ENCODE measurements at places on chromosomes 2 and 18.

DNA sequence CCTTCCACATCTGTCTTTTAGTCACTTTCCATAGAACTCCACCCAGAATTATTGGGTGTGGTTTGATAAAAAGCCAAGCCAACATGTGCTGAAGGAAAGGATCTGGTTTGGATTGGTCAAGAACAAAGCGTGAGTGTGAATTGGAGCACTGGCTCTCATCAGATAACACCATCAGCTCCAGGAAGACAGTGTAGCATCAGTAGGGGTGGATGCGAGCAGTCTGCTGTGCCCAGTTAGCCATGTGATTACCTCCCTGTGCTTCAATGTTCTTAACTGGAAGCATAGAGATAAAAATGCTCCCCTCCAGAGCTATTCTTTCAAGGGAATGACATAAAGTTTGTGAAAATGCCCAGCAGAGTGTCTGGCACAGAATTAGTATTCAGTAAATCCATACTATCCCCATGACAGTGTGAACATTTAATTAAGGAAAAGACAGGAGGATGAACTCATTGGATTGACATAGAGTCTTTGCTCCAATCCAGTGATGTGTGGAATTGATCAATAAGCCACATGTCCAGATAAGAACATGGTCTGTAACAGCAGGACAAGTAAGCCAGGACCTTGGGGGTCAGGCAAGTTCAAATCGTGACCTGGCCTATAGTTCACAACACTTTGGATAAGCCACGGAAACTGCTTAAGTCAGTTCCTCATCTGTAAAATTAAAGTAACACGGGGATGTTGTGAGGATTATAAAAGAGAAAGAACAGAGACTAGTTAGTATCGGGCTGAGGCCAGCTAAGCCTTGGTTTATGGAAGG is 68.0 kb downstream of the FAM124B start:
- DNase-seq, result no peak

GRCh38 chr2:187475499-187476248 is 27.6 kb upstream of the CALCRL start:
- DNase-seq, result no peak

DNA sequence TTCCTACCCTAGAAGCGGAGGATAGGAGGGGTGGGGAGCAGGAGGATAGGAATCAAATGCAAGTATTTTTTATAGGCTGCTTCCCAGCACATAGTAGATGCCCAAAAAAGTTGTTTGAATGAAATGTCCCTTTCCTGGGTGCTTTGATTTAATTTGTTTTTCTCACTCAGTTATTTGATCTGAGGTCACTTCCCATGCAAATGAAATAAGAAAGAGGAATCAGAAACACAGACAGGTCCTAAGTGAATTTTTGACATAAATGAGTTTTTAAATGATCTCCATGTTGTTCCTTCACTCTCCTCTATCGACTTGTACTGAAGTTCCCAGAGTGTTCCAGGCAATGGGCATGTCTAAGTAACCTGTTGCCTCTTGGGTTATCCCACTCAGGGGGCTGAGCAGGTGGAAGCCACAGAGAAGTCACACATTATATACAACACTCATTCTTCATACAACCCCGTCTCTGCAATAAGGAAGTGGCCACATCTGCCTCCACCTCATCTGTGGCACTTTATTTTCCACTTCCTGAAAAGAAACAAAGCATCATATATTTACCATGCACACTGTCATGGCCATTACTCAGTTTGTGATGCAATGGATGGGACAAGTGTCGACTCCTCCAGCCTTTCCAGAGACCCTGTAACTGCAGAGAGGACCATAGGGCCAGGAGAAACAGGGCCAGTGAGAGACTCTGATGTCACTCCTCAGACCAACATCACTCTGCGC is 81.9 kb upstream of the ZNF397 start:
- DNase-seq, result peak; percentile 7

DNA sequence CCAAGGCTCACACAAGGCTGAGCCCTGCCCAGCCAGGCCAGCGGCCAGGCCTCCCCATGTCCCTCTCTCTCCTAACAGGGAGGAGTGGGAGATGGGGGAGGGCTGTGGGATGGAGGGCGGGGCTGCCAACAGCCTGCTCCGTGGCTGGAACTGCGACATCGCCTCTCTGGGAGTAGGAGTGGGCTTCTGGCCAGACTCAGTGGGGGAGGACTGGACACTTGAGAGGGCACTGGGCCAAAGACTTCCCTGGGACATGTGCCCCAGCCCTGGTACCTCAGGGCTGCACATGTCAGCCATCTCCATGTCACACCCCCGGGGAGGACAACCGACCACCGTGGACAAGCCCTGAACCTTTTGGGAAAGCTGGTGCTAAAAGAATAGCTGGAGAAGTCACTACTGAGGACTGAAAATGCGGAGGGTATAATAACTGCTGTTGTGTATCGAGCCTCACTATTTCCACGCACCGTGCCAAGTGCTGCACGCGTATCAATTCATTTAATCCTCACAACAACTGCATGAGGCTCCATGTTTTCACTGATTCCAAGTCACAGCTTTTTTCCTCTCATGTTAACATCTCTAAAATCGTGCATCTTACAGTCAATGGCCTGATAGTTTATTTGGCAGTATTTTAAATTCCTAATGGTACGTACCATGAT is 127.3 kb downstream of the MSH2 start:
- no peak for DNase-seq

DNA sequence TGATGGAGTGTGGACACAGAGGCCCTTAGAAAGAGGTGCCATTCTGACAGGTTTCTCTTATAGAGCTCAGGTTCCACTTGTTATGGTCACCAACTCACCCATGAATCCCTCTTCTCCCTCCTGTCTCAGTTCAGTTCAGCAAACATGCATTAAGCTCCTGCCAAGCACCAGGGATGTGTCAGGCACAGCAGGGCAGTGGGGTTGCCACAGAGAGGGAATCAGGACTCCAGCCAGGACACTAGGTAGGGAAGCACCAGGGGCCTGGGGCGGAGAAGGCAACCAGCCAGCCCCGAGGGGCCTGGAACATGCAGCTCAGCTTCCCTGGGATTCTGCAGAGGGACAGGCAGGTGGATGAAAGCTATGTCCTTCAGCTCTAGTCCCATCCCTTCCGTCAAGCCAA is 44.6 kb downstream of the TOGARAM2 start:
- DNase-seq, result no peak

DNA sequence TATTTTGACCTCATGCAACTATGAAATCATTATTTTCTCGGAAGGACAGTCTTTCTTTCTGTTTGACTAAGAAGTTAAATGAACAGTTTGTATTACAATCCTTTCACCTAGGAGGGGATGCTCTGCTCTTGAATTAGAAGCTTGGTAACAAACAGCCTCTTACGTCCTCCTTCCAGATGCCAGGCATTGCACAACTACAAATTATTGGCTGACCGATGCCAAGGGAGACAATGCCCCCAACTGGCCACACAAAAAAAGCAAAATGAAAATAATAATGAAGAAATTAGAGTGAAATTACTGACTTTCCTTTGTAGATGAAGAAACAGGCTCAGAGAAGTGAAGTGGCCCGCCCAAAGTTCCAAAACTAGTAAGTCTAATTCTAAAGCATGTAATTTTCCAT is 177.9 kb downstream of the CYRIA start:
- no peak for DNase-seq

DNA sequence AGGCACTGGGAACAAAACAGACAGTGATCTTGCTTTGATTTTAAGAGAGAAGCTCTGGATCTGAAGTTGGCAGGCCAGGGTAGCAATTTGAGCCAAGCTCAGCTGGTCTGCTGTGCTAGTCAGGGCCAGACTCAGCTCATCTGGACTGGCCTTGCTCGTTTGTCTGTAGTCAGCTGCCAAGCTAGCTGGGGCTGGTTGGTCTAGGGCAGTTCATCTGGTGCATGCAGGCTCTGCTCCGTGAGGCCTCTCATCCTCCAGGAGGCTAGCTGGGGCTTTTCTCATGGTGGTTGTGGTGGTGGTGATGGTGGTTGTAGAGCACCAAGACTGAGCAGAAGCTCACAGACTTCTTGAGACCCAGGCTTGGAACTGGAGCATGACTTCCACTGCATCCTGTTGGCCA is 10.3 kb downstream of the FBLN7 start:
- DNase-seq, result no peak

GRCh38 chr18:48006415-48007175 is 76.1 kb upstream of the SMAD2 start:
- no peak for DNase-seq

- DNase-seq, result no peak
Observed at GRCh38 chr2:119208791-119209203, 14.8 kb upstream of the STEAP3 start.

- DNase-seq, result no peak
Observed at GRCh38 chr2:65429786-65430602, 2.4 kb downstream of the SPRED2 start.

DNA sequence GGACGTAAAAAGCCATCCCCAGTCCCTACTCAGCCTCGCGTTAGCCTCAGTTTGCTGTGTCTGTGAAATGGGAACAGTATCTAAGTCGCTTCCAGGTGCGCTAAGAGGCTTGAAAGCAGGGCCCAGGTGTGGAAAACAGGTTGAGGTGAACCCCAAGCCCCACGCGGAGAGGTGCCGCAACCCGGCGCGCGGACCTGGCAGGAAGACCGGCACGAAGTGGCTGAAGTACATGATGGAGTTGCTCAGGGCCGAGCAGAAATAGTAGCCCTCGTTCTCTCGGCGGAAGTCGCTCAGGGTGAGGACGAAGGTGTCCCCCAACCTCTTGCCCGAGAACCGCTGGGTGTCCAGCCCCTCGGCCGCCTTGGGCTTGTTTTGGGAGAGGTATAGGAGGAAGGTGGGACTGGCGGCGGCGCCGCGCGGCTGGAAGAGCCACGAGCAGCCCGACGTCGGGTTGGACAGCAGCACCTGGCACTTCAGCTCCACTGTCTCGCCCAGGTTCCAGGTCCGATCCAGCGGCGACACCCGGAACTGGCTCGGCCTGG is 508 bp downstream of the CD8A start:
- no peak for DNase-seq

- no peak for DNase-seq
Observed at GRCh38 chr2:117812443-117812842, 2.0 kb upstream of the DDX18 start.

DNA sequence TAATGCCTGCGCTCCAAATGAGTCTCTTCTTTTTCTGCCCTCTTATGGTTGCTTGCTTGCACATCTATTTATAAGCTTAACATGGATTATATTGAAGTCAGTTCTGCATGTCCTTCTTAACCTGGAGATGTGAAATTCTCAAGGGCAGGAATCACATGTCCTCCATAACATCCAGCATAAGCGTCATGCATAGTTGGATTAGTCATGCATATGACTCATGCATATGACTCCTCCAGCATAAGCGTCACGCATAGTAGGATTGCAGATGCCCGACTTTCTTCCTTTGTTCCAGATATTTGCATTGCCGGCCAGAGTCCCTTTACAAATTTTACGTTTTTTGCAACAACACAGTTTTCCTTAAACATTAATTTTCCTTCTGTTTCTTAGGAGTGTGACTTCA is 308.6 kb downstream of the TGIF1 start:
- no peak for DNase-seq

GRCh38 chr2:43802135-43802534 is 28.3 kb downstream of the DYNC2LI1 start:
- DNase-seq, result no peak

GRCh38 chr2:9415516-9416169 is 7.7 kb downstream of the ITGB1BP1 start:
- DNase-seq, result no peak

- DNase-seq, result no peak
Observed at GRCh38 chr2:234631646-234632514, 135.0 kb upstream of the ARL4C start.

- no peak for DNase-seq
Observed at GRCh38 chr18:8380006-8380405, 229.2 kb upstream of the RAB12 start.

DNA sequence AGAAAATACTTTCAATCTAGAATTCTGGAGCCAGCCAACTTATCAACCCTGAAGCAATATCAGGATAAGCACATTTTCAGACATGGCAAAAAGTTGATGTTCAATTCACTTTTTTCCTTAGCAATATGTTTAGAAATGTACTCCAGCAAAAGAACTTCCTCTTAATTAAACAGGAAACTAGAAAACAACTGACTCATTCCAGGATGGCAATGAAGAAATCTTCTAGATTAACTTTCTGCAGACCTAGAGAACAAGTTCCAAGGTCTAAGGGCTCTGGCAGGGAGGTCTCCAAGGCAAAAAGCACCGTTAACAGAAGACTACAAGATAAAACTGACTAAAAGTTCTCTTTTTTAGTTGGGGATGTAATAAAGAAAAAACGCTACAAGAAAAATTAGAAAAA is 69.2 kb upstream of the VWC2L start:
- no peak for DNase-seq

DNA sequence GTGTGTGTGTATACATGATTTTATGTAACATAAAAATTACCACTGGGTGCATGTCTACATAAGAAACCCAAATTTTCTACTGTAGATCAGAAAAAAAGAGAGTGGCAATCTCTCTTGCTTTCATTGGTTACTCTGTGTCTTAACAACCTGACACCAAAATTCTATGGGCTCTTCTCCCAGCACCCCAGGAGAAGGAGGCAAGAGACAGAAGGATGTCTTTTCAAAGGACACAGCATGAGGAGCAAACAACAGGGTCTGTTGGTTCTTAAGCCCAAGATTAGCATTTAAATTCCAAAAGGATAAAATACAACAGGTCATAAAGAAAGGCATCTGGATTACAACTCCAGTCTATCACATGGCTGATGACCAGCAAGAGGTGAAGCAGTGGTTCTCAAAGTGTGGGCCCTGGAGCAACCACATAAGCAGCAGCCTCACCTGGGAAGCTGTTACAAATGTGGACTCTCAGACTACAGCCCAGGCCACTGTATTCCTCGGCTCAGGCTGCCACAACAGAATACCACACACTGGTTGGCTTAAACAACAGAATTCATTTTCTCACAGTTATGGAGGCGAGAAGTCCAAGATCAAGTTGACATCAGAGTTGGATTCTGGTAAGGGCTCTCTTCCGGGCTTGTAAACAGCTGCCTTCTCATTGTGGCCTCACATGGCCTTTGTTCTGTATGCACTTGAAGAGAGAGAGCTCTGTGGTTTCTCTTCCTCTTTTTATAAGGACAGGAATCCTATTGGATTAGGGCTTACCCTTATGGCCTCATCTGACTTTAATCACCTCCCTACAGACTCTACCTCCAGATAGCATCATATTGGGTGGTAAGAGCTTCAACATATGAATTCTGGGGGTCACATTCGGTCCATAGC is 79.8 kb upstream of the RNF152 start:
- no peak for DNase-seq

DNA sequence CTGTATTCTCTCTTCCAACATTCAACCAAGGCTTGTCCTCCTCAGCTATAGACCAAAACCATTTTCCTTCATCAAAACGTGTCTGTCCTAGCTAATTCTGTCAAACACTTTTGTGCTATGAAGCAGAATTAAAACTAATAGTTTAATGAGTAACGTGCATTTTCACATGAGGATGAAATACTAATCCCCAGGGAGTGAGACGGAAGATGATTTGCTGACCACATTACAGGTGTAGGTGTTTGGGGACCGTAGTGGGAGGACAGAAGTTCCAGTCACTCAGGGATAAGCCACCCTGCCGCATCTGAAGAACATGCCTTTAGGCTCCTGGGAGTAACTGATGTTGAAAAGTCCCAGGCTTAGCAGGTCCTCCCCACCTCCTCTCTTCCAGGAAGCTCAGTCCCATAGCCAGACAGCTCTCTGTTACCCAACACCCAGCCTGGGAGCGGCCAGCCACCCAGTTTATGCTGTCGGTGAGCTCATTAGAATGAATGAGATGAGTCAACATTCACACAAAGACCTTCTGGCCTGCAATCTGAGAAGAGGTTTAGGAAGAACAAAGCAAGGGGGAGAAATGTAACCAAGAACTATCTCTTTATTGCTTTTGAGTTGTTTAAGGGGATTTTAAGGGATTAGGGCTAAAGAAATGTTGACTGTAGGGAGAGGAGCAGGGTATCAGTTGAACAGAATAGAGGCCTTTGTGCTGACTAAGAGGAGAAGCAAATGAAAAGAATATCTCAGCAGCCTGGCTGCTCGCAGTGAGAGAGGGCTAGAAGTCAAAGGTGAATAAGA is 122.5 kb downstream of the FOXI3 start:
- DNase-seq, result no peak

Measured in stimulated activated CD8-positive, alpha-beta memory T cell treated with anti-CD3 and anti-CD28 coated beads, Interleukin-4, amount 100 ng/mL, for 4 hours (primary cell).